ENCODE measurements at places on chromosomes 6 and 20. TPM values are rescaled to one million over a fixed set of nuclear protein-coding genes. Genes with fewer than 3 reads are reported as not detected.

Gene ZC2HC1B
- total RNA-seq = not detected

Gene ID4
- total RNA-seq = 0.39 TPM

GRCh38 chr6:84166395-84166794, 61.0 kb downstream of the CEP162 start:
- H3K4me3 ChIP-seq = no peak overlapping the region
- no peak for DNase-seq
- no peak overlapping the region for H3K27ac ChIP-seq
- no peaks in the 10 kb centered on the region for H3K27me3 ChIP-seq
- peaks cover 5% of the 10 kb centered on the region for H3K4me1 ChIP-seq

GRCh38 chr6:14642136-14642505, 524.5 kb downstream of the CD83 start:
- no peaks in the 10 kb centered on the region for H3K4me1 ChIP-seq
- no peak for DNase-seq
- H3K36me3 ChIP-seq = no peaks in the 10 kb centered on the region
- H3K4me3 ChIP-seq = no peak overlapping the region
- H3K27ac ChIP-seq = no peak overlapping the region

Data from right lobe of liver (tissue), 6 donors.